ENCODE measurements at places on chromosomes 6 and 20.

- DNase-seq = no peak
Observed at GRCh38 chr20:32945710-32946221, 58.5 kb downstream of the SUN5 start.

DNA sequence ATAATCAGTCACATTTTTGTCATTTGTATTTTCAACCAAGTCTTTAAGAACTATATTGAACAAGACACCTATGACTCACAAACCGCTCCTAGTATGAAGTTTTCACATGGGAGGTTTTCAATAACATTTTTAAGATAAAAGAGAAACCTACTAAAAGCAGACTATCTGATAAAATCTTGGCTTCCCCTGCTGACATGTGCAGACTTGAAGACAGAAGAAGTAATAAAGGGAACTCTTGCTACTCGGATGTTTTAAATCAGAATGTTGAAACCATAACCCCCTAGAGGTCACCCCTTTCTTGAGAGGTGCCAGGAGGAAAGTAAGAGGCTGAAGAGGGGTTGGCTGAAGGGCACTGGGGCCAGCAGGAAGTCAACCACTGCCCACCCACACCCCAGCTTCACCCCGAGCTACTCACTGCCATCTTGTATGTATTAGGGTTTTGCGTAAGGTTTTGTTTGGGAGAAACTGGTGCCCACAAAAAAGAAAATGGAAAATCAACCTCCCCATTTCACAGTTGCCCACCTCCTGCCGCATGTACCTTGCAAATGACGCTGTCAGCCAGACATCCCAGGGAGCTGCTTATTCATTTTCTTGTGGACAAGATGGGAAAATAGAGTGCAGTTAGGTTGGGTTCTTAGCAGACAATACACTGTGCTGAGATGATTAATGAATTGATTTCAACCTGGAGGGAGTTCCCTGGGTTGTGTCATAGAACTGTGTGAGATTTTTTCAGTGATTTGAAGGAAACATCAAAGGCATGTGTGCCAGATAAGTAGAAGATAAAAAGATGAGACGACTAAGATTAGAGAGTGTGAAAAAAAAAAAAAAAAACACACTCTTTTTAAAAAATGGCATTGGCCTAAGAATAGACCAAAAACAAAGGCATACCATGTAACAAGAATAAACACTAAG, 83.2 kb upstream of the TAB2 start:
- DNase-seq = no peak

- no peak for DNase-seq
Observed at GRCh38 chr6:166169549-166170421, 2.1 kb upstream of the TBXT start.

DNA sequence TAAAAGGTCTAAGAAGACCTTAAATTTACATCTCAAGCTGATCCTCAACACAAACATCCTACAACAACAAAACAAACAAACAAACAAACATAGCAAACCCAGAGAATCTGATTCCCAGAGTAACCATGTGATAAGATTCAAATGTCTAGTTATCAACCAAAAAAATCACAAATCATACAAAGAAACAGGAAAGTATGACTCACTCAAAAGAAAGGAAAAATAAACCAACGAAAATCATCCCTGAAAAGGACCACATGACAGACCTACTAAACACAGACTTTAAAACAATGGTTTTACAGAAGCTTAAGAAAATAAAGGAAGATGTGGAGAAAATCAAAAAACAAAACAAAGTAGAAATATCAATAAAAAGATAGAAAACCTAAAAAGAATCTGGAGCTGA, 18.1 kb downstream of the VNN1 start:
- DNase-seq = no peak

GRCh38 chr6:4130357-4130987, 4.9 kb downstream of the ECI2 start:
- DNase-seq = no peak

DNA sequence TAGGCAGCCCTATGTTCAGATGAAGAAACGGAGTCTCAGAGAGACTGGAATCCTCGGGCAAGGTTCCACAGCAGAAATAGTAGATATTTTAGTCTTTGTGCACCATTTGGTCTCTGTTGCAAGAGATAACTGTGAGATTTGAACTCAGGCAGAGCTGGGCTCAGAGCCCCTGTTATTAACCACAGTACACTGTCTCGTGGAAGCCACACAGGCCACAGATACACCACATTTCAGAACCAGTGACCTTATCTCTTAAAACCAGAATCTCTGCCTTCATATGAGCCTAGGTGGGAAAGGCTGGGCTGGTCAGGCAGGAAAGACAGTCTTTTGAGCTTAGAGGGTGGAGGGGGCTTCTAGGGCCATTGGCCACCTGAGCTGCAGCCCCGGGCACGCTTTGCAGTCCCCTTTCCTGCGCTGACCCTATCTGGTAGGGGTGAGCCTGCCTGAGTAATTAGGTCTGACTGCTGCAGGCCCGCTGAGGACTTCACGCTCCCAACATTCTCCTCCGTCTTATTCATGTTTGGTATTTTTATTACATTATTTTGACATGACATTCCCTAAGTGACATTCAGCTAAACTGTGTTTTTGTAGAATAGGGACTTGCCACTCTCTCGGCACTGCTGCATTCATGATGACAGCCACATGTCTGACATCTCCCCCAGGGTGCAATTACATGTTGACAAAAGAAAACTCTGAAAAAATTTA, 71.1 kb downstream of the KCNB1 start:
- no peak for DNase-seq

GRCh38 chr6:2429460-2429859, 184.1 kb upstream of the GMDS start:
- DNase-seq = no peak

DNA sequence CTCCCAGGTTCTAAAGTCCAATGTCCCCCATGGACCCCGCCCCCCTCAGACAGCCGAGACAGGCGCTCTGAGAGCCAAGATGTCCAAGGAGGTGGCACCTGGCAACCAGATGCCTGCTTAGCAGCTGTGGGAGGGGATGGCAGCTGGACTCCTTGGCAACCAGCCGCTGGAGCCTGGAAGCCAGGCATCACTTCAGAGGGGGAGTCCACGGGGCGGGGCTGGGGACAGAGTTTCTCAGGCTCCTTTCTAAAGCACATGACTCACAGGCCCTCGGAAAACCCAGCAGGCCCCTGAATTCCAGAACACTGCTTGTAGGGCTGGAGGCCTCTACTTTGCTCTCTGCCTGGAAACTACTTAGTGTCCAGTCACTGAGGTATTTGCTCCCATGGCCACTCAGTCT, 51.5 kb downstream of the PREX1 start:
- DNase-seq = no peak

DNA sequence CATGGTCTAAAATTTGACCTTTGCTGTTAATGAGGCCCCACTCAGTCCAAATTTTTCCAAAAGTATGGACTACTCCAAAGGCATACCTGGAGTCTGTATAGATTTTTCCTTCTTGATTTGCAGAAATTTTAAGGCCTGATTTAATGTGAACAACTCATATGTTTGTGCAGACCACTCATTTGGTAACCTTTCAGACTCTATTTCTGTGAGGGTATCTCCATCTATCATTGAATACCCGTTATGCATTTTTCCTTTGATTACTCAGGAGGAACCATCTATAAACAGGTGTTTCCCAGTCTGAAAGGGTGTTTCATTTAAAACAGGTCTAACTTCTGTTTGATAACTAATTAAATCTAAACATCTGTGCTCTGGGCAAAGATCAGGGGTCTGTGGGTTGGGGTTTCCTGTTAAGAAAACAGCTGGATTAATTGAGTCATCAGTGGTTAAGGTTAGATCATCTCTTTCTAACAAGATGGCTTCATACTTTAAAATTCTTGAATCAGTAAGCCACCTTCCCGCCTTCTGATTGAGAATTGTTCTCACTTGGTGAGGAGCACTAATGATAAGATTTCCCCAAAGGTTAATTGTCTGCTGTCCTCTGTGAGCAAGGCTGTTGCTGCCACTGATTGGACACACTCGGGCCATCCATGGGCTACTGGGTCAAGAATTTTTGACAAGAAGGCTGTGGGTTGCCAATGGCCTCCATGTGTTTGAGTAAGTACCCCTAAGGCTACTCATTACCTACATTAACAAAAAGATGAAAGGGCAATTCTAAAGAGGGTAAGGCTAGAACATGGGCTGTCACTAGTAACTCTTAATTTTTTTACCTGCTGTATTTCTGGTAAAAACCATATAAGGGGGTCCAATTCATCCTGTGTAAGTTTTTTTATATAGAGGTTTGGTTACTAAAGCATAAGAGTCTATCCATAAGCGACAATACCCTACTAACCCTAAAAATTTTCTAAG, 24.1 kb downstream of the HLA-B start:
- DNase-seq = no peak

DNA sequence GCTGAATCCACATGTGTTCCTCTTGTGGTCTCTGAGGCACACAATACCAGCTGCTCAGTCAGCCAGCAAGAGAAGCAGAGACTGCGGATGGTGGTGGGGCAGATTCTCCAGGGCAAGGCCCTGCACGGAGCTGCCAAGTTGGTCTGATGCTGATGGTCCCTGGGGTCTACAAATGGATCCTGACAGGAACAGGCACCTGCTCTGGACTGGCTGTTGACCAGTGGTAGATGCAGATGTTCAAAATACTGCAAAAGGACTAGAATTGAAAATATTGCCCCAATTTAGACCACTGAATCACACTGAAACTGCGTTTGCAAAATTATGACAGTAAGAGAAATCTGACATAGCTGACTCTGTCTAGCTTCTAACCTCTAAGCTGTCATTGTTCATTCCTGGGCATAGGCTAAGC, 29.6 kb upstream of the TUBB2A start:
- no peak for DNase-seq

DNA sequence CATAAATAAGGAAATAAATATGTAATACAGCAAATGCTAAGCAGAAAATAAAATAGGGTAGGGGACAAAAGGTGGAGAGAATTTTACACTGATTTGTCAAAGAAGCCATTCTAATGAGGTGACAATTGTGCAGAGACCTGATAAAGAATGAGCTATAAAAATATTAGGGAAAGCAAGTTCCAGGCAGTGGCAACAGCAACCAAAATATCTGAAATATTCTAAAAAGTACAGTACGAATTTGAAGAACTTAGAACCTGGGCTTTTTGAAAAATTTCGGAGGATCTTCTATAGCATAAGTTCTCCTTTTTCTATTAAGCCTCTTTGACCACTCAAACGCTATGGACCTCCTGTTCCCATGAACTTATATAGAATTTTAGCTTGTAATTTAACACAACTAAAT, 98.0 kb upstream of the FAM184A start:
- no peak for DNase-seq

DNA sequence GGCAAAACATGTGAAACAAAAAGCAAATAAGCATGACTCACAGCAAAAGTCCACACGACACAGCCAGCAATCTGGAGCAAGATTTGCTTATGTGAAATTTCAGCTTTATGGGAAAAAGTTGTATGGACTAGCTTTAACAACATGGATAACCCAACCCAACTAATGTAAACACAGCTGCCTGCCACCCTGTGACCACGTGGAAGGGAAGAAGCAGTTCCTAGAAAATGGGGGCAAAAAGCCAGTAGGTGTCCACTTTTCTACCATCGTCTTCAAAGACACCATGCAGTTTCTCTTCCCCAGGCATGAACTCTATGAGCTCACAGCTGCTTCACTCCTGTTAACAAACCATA, 425.4 kb upstream of the RNF217 start:
- no peak for DNase-seq

DNA sequence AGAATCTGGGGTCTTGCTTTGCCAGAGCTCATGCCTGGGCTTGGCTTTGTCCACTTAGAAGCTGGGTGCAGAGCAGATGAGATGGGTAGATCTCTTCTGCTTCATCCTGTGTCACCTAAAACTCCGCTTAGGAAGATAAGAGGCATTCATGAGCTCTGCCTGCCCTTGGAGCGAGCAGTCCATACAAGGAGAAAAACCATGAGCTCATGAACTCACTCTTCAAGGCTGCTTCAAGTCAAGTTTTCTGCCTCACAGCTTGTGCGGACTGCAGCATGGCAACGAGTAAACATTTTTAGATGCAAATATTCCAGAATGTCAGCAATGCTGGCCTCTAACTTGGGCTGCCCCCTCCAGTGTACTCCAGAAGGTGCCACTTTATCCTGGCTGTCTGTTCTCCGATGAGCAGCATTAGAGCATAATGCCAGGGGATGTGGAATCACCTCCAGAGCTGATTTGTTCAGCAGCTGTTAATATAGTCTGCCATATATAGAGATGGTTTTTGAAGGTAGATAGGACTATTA, 10.7 kb upstream of the UQCC2 start:
- no peak for DNase-seq

DNA sequence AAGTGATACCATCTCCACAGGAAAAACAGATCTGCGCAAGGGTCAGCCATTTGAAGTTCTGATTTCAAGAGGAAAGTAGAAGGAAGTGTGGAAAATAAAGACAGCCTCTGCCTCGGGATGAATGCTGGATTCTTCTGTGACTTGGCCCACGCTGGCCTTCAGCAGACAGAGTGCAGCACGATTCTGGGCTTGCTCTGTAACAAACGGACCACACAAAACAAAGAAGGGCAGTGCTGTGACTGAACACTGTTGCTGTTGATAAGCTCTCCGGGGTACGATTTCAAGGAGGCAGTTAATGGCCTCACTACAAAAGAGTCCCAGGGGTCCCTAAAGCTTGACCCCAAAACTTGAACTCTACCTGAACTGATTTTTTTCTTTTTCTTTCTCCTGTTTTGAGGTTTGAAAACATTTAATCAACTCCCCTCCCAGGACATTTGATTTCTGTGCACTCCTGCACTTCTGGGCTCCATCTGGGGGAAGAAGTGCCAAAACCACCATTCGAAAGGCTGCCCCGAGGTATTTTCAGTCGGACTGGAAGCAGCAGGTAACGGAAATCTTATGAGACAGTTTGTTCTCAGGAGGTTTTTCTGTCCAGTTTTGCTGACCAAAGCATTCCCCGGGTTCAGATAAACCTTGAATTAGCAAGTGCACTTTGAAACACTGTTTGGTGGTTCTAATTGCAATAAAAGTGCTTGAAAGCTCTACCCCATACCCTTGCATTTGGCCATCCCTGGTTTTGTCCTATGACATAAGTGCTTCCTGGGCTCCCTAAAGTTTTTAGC, 189.6 kb downstream of the MYLK4 start:
- DNase-seq = no peak

DNA sequence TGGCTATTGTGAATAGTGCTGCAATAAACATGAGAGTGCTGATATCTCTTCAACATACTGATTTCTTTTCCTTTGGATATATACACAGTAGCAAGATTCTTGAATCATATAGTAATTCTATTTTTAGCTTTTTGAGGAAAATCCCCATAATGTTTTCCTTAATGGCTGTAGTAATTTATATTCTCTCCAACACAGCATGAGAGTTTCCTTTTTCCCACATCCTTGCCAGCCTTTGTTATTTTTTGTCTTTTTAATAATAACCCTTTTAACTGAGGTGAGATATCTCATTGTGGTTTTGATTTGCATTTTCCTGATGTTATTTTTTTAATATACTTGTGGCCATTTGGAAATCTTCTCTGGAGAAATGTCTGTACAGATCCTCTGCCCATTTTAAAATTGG, 132.6 kb downstream of the PRL start:
- no peak for DNase-seq

GRCh38 chr6:19655744-19656143, 181.4 kb upstream of the ID4 start:
- DNase-seq = no peak

GRCh38 chr20:47682916-47683315, 102.4 kb downstream of the SULF2 start:
- DNase-seq = no peak

Data from hematopoietic multipotent progenitor cell treated with erythropoietin and hydrocortisone succinate and interleukin-3 and kit ligand, for 17 days (in vitro differentiated cells).